Stimulated activated CD4-positive, alpha-beta T cell treated with anti-CD3 and anti-CD28 coated beads, TNF-alpha, amount 100 ng/mL, for 48 hours (primary cell): ENCODE measurements at places on chromosomes 5 and 9.

GRCh38 chr5:146185161-146185560 lies 2.7 kb upstream of the LARS1 start:
- DNase-seq, result no peak

- no peak for DNase-seq
These were observed 10.3 kb downstream of the IDNK start for GRCh38 chr9:83633255-83633654.

DNA sequence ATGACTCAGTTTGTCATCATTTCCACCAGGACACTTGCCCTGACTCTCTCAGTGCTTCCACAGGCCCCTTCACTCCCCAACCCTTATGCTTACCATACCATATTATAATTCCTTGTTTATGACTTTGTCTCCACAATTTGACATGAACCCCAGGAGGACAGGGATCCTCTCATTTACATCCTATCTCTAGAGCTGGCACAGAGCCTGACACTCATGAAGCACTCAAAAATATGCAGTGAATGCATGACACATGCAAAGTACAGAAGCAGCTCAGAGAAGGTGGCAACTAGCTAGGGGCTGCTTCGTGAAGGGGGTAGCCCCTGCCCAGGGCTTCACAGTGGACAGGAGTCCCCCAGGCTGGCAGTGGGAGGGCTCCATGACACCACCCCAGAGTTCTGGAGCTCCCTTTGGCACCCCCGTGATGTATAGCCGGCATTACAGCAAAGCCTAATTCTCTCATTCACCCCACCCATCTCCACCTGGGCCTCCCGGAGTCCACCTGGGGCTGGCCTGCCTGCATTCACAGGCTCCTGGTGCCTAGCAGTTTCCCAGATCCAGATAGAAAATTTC lies 112.0 kb upstream of the SPOCK1 start:
- DNase-seq, result no peak

DNA sequence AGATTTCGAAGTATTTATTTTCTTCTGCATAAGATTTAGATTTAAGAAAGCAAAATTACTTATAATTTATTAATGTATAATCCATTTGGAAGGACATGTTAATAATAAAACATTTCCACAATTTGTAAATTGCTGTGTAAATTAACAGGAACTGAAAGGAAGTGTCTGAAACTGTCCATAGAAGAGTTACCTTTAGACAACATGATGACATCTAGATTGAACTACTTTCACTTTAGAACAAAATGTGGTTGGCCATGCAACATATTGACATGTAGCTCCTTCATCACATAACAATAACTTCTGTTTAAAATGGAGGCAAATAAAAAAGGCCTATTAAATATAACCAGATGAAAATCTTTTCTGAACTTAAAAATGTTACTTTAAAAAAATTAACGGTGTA lies 1849.5 kb upstream of the ACO1 start:
- no peak for DNase-seq

DNA sequence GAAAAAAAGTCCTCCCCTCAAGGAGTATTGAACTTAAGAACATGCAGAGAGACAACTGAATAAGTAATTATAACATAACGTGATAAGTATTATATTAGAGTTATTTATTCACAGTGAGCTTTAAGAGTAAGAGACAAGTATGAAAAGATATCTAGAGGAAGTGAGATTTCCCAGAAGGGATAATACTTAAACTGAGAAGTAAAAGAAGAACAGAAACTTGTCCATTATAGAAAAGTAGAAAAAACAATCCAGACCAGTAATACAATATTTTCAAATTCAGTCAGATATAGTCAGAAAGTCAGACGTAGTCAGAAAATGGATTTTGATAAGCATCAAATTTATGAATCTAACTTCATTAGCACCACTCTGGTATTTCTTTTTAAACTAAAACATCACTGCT lies 613.0 kb upstream of the CCNG1 start:
- no peak for DNase-seq

DNA sequence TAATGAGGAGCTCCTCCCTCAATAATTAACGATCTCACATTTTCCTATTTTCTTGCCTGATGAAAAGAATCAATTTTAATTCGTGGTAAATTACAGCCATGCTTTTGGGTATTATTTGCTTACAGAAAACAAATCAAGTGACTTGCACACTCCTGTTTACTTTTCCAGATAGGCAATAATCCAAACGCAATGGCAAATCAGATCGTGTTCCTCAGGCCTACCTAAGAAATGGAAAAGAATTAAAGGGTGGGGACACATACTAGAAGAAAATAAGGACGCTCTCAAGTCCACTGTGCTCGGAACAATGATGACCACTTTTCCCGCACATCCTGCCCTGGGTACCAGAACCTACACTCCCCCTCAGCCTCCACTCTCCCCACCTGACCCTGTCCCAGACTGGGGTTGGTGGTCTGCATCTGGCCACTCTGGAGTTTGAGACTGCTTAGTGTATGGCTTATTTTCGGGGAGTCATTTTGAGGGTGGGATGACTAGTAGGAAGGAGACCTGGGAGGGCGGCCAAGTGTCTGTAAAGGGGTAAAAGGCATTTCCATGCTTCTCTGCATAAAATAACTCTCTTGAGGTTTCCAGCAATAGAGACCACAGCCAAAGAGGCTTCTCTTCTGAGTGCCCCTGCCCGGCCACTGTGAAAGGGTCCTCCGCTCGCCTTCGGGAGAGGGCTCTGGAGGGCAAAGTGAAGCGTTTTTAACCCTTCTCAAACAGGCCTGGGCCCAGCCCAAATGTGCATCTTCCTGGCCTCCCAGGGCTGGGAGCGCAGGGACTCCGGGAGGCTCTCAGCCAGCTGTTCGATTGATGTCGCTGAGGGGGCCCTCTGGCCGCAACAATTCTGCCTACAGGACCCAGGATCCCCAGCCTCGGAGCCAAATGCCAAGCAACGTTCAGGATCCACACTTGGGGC lies 4.5 kb upstream of the OTP start:
- no peak for DNase-seq

- no peak for DNase-seq
These were observed at the start of gene PTGS1 for GRCh38 chr9:122370869-122371755. Gene PTGS1 (plus strand): TSS chr9:122371024. CDS start chr9:122371085, 61 bp downstream.

DNA sequence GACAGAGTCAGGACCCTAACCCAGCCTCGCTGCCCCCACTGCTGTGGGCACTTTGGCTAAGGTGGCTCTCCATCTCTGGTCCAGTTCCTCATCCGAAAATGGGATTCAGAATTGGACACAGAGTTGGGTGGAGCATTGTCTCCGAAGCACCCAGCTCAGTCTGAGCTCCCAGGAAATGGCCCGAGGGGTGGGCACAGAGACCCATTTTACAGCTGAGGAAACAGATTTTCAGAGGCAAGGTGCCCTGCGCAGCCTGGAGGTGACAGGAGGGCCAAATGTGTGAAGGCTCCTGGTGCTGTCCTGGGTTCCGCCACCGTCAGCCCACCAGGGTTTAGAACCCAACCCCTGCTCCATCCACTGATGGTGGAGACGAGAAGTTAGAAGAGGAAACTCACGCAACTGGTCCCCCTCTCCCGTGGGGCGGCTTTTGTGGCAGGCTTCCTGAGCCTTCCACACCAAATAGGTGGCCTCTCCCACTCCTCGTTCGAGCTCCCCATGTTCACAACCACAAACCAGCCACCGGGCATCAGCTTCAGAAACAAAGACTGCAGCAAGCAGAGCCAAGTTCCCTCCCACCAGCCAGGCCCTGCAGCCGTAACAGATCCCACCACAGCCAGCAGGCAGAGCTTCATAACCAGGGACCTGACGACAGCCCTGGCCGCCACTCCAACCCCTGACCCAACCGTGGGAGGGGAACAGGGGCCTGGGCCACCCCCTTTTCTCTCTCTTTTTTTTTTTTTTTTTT lies 90.9 kb upstream of the LMX1B start:
- no peak for DNase-seq

- no peak for DNase-seq
These were observed 240.3 kb upstream of the TRPC7 start for GRCh38 chr5:136605638-136606037.

- DNase-seq, result no peak
These were observed 323.7 kb upstream of the CD180 start for GRCh38 chr5:67520161-67520908.

GRCh38 chr5:176724472-176724871 lies 77.2 kb downstream of the TSPAN17 start:
- no peak for DNase-seq

GRCh38 chr5:16922430-16922829 lies 13.7 kb downstream of the MYO10 start:
- no peak for DNase-seq

GRCh38 chr5:139156814-139157213 lies 41.4 kb downstream of the SIL1 start:
- no peak for DNase-seq

GRCh38 chr9:116124472-116125040 lies 29.0 kb upstream of the PAPPA start:
- no peak for DNase-seq

DNA sequence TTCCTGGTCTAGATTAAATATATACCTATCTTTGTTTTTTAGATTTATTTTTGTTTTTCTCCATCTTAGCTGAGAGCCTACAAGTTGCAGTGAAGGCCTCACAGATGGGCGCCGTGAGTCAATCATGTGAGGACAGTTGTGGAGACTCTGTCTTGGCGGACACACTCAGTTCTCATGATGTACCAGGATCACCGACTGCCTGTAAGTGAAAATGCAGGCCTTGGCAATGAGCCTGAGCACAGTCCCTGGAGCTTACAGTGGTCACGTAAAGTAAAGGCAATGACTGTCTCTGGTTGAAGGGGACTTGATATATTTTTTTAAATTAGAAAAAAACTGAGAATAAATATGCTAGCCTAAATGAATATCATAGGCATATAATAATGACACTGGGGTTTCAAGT lies 271.9 kb downstream of the ARHGEF28 start:
- DNase-seq, result no peak

DNA sequence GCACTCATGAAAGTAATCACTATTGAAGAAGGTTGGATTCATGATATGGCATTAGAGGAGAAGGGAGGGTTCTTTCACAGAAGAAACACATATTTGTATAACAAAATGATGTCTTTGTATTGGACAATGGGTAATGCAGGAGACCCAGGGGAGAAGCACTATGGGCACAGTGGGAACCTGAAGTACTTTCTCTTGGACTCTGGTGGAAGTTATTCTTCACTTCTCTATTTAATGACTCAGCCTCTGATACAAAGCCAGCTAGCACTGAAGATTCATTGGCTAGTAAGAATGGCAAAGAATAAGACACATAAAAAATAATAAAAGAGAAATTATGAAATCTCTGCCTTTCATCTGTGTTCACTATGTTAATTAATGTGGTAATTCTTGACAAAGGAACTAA lies 149.9 kb upstream of the PRR16 start:
- DNase-seq, result no peak

- DNase-seq, result no peak
These were observed 55.7 kb upstream of the EQTN start for GRCh38 chr9:27352457-27353165.
